ENCODE measurements at places on chromosomes 7 and 10.

DNA sequence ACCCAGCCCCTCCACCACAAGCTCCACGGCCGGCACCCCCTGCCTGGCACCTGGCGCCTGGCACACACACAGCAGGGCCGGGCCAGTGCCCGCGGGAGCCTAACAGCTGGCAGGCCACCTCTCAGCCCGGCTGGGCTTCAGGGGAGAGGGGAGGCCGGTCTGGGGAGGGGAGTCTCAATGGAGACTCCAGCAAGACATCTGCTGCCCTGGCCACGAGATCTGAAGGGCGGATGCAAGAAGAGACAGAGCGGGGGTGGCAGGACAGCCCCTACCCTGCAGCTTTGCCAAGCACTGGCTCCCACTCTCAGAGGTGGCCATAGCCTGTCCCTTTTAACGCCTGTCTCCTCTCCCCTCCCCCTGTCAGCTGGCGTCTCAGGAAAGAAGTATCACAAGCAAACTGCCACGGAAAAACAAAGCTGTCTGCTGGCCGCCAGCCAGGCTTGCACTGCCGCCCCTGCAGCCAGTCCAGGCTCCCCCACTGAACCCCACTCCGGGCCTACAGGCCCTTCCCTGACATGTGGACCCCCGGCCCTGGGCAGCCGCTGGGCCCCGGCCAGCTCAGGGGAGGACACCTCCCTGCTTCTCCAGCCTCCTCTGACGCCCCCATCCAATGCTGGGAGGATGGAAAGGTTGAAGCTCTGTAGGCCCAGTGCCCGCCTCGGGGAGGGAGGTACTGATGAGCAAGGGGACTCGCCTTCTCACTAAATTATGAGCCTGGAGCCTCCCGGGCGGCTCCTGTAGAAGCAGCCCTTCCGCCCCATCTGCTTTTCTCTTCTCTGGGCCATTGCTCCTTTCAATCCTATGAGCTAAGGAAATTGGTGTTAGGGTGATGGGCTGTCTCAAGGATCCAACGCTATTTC is 178.4 kb downstream of the ARHGAP12 start:
- DNase-seq, result no peak

GRCh38 chr10:106836933-106837663 is 327.4 kb downstream of the SORCS1 start:
- peak; percentile 70 for DNase-seq

GRCh38 chr10:112716076-112716475 is 234.0 kb upstream of the TCF7L2 start:
- no peak for DNase-seq

DNA sequence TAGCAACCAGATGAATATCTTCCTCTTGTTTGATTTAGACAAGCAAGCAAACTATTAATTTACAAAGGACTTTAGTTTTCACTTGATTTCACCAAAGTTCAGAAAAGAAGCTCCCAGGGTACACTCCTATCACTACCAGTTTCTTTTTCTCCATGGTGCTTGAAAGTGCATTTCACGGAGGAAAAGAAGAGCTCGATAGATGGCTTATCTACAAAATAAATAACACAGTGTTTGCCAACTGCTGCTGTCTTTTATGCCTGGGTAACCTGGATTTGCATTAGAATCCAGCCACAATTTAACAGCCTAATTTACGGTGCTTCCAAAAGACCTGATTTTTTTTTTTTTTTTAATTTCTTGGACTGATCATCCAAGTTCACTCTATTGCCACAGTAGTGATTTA is 275.7 kb downstream of the GPR37 start:
- no peak for DNase-seq

DNA sequence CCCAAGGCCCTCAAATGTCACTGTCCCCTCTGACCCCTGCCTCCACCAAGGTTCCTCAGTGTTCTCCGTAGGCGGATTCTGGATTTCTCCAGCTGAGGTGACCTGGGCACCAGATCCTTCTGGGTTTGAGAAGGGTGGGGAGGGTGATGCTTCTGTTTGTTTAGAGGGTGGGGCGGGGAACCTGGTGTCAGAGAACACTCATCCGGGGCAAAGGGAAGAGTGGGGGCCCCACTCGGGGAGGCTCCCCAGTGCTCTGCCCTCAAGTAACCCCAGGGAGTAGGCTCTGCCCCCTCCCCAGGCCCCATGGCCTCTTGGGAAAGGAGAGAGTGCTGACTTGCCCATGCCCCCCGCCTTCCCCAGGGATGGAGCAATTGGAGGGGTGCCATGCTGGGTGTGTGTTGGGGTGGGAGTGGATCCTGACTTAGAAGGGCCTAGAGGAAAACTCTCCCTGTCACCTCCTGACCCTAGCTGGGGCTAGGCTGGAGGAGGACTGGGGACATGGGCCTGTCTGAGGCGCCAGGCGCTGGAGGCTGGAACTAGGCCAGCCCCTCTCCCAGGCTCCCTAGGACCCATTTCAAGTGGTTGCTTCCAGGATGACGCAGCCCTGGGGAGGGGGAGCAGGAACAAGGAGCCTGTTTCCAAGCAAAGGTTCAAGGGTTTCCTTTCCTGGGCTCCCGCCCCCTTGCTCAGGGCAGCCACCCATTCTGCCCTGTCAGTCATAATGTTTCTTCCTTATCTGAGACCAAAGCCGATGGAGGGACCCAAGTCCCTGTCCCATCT is 27.9 kb downstream of the KAZALD1 start:
- no peak for DNase-seq

GRCh38 chr10:109650228-109650627 is 273.1 kb downstream of the XPNPEP1 start:
- DNase-seq, result no peak

DNA sequence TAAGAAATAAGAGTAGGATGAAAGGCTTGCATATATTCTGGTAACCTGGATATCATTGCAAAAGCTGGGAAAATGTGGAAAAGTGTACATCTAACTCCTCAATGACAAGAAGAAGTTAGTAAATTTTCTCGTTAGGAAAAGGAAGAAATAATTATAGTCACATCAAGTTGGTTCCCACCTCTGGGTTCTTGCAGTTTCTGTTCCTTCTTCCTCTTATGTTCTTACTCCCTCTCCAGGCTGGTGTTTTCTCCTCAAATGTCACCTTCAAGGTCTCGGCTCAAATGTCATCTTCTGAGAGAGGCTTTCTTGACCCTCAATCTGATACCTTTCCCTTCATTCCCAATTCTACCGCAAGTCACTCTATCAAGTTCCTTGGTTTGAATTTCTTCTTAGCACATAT is 64.4 kb downstream of the ENTPD1 start:
- DNase-seq, result peak; percentile 44

DNA sequence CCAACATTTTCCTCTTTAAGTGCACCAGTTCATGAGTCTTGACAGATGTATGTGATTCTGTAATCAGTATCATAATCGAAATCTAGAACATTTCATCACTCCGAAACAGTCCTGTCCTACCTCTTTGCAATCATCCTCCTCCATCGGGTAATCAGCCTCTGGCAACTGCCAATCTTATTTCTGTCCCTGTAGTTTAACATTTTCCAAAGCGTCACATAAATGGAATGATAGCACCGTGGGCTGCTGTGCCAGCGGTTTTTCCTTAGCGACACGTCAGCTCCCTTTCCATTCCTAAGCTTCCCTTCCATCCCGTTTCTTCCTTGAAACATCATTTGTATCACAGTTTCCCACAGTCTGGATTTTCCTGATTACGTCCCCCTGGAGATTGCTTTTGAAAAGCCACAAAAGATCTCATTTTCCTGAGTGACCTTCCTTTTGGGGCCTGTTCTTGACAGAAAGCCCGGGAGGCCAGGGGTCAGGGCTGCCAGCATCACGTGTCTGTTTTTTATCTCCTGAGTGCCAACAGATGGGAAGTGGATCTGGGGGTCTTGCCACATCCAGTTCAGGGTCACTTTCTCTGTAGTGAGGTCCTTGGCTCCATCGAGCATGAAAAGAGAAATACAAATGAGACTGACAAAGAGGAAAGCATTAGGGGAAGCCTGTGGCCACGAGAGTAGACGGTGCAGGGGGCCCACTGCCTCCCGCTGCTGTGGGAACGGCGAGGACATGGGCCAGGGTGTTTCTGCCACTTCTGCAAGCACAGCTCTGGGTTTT is 31.6 kb downstream of the TMEM120A start:
- no peak for DNase-seq

- no peak for DNase-seq
Observed at GRCh38 chr7:128456255-128456725, 612 bp downstream of the HILPDA start.

GRCh38 chr10:8054244-8054493 is 319 bp upstream of the GATA3 start:
- no peak for DNase-seq

DNA sequence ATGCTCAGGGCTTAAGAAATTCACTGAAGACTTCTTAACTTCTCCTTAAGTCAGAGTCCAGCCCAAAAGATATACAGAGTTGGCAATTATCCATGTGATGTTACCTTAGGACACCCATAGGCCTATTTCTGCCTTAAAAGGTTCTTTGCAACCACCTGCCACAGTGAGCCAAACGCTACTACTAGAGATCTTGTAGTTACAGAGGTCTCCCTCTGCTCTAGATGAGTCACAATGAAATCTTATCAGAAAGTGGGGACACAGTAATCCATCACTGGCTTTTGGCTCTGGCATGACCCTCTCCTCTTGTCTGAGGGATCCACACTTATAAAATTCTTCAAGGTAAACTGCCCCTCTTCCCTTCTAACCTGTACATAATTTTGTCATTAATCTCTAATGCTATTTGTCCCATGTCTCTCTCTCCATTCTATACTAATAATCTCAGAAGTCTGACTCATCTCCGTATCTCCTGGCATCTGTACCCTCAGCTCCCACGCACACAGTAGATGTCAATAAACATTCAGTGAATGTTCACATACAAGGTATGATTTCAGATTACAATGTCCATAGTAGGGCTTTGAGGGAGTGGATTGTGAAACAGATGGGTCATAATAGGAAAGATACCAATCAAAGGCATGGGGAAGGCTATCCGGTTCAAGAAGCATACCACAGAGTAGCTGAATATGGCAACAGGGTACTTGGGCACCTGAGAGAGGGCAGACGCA is 112.1 kb downstream of the SGMS1 start:
- no peak for DNase-seq

GRCh38 chr7:81457852-81458522 is 311.9 kb downstream of the HGF start:
- peak; percentile 40 for DNase-seq

DNA sequence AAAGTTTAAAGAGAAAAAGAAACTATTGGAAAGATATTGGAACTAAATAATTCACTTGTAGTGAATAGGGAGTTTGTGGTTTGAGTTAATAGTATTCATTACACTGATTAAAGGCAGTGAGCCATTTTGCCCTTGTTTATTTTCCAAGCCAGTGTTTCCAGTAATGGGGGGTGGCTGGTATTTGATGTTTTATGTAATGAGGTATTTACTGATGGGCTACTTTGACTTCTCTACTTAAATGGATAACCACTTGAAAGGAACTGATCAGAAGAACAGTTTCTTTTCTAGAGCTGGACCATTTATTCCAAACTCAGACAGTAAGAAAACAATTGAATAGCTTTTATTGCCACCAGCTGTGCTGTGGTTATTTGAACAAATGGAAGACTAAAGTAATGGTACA is 227.0 kb upstream of the HDAC9 start:
- no peak for DNase-seq

- DNase-seq, result peak; percentile 88
Observed at GRCh38 chr10:113854013-113854760, at the start of the genes DCLRE1A and NHLRC2. TSS of gene DCLRE1A (minus strand) at chr10:113854082. CDS start at chr10:113853182, 900 bp downstream. TSS of gene NHLRC2 (plus strand) at chr10:113854661. CDS start at chr10:113854873, 212 bp downstream.

GRCh38 chr7:87047-87446 is 105.3 kb upstream of the FAM20C start:
- DNase-seq, result no peak

Data from inflammatory macrophage treated with lipopolysaccharide for 1 hour (primary cell).